ENCODE measurements at places on chromosomes 4 and X. TPM values are rescaled to one million over a fixed set of nuclear protein-coding genes. Genes with fewer than 3 reads are reported as not detected.
A peak's percentile ranks its signal among the peaks of the same experiment; 100 is the strongest.

GRCh38 chrX:100731441-100732281 is at the start of gene SYTL4:
SYTL4 (minus strand) TSS chrX:100732121; CDS start chrX:100702037, 30,084 bp downstream.
- peak; percentile 33 for DNase-seq

DNA sequence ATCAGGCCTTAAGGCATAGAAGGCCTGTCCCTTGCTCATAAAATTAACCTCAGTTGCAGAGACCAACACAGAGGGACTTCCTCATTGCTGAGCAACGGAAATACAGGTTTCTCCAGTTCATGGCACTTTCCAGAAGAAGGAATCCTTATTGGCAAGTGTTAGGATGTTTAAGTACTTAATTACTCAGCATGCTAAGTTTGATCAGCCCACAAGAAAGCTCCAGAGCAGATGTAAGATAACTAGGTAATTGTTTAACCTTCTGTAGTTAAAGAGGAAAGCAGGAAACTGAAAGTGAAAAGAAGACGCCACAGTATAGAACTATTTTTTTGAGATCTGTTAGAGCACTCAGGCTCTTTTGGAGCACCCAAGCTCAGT is 33.5 kb downstream of the SMS start:
- DNase-seq = no peak

DNA sequence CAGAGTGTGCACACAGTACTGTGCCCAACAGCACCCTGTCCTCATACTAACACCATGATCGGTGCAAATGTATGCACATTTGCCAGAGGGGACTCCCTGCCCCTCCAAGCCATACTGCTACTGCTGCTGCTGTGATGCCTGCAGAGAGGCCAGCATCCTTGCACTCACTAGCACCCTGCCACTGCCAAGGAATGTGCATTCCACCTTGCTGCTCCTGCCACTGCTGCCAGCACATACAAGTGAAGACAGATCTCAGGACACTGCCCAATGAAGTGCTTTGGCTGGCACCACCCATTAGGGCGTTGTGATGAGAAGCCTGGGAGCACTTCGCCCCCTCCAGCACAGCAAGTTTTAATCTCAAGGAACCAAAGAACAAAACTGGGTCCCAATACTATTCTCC is 146.3 kb upstream of the DMD start:
- no peak for DNase-seq

DNA sequence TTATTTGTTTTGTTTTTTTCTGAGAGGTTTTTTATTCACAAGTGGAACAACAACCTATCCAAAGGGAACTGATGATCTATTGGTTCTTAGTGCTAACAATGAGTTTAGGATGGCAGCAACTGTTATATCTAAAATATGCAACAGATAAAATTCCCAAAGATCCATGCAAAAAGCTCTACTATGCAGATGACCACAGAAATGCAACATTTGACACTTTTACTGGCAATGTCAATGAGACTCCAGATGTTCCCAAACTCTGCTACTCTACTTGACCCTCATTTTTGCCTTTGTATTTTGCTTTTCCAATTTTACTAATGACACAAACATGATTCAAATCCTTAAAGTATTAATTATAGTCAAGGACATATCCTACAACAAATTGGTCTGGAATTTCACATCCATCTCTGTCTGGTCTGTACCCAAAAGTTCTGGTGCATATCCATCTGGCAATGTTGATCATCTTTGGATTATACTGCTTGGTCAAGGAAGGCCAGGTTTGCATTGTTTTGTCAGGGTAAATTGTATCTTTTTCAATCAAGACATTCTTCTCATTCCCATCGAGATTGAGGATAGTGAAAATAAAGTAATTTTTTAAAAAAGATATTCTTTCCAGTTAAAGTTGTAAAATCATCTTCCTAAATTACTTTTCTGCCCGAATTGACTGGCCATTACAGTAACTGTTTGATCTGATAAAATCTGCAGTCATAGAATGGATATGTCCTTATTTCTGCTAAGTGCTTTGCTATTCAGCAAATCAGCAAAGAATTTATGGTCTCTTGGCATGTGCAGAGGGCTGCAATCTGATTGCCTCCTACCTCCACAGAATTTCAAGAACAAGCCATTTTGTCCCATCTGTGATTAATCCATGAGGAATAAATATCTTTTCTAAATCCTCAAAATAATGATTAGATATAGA is 73.6 kb downstream of the FGFBP1 start:
- DNase-seq = no peak

DNA sequence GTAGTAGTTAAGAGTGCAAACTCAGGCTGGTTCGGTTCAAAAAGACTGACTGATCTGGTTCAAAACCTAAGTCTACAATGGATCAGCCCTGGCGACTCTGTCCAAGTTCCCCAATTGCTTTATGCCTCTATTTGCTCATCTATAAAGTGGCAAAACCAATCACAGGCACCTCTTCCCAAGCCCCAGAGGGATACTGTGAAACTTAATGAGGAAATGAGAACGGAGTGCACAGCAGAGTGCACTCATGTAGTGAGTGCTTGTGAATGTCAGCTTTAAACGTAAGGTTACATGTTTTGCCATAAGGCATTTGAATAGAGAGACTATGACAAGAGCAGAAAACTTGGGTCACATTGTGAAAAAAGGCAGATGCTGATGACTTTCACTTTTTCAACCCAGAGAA is 199.7 kb upstream of the KLF3 start:
- DNase-seq = no peak

GRPEL1 gene
- 15.1 TPM for total RNA-seq

All from frontal cortex (tissue), 4 donors.